ENCODE measurements at places on chromosomes 6 and 20.

- DNase-seq = no peak
Measured at GRCh38 chr6:92930171-92930570, 489.2 kb downstream of the EPHA7 start.

- DNase-seq = no peak
Measured at GRCh38 chr20:5660346-5660745, 89.9 kb upstream of the SHLD1 start.

GRCh38 chr6:111950661-111951496 lies 77.6 kb upstream of the FYN start:
- DNase-seq = no peak

DNA sequence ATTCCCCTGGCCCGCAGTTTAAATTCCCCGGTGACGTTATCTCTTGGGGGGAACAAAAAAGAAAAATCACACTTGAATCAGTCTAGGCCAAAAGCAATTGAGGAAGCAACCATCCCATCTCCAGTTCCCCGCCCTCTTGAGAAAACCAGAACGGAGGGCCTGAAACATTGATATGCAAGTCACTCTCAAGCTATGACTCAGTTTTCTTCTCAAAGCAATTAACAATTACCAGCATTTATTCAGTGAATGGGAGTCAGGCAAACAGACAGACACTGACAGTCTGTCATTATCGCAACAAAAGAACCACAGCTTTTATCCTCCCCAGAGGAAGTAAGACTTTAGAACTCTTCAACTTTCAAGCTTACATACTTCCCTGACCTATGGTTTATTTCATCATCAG lies 100.9 kb downstream of the OPRM1 start:
- no peak for DNase-seq

All from T follicular helper cell (primary cell).